Myocyte (in vitro differentiated cells): ENCODE measurements at places on chromosomes 1 and 21.

- DNase-seq: no peak
Observed at GRCh38 chr1:53257454-53258081, 19.2 kb upstream of the MAGOH start.

GRCh38 chr1:194374649-194375048 lies 1188.2 kb upstream of the B3GALT2 start:
- DNase-seq: no peak

DNA sequence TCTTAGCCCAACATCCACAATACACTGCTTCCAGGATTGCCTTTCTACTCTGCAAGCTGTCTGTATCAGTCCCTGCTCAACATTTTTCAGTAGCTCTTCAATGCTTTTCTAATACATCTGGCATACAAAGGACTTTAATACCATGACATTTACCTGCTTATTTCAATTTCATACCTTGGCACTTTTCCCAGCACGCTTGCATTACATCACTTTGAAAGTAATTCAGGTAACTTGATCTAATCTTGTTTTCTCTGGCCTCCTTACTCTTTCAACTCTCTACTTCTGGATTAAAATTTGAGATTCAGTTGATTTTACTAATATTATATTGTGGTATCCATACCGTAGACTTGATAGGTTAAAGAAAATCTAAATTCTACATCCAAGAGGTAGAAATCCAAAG lies 103.0 kb downstream of the PTGS2 start:
- no peak for DNase-seq

DNA sequence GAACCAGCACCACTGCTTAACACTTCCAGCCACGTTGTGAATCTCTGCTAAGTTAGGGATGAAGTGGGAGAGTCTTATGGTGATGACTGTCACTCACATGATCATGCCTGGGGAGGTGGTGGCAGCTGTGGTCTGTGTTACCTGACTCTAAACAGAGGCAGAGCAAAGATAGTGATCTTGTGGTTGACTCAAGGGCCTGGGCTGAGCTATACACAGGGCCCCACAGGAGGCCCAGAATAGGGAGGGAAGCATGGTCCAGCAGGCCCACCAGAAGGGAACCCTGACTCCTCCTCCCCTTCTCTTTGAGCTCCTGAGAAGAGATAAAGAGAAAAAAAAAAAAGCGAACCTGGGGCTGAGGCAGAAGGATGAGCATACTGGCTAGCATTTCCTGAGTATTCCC lies 55.0 kb downstream of the PLXNA2 start:
- peak; percentile 71 for DNase-seq

- DNase-seq: no peak
Observed at GRCh38 chr1:156638189-156638985, 3.5 kb upstream of the BCAN start.

DNA sequence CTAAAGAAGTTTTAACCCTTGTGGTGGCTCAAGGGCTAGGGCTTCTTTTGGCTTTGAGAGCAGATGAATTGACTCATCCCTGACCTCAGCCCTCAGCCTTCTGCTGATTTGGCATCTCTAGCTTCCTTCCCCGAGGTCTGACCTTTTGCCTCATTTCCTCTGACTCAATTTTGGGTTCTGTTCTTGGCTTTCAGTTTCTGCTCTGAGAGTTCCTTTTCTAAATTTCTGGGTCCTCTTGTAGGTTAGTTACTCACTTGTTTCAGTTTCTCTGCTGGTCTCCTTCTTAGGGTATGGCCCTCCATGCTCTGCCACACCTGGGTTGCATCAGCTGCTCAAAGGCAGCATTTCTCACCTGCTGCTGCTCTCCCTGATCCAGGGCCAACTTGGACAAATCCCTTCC lies 19.4 kb downstream of the PDE4B start:
- peak; percentile 81 for DNase-seq

DNA sequence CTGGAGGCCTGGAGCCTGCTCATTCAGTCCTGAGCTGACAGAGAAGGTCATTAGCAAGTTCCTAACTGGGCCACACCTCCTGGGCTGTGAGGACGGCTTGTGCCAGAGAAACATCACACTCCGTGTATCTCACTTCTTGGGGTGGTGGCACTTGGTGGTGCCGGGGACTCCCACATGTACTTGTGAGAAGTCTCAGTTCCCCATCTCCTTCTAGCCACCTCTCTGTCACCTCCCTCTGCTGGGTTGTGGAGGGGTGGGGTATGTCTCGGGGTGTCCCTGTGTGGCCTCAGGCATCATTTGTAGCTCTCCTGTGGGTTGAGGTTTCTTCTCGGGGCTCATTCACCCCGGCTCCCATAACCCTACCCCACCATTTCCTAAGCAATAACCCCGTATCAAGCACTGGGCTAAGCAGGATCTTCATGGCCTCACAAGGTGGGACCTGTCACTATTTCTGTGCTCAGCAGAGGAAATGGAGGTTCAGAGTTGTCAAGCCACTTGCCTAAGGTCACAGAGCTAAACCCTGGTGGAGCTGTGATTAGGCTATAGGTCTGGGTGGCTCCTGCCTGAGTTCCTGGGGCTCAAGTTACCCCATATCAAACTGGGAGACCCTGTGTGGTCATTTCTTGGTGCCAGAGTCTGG lies 62.5 kb downstream of the UBIAD1 start:
- no peak for DNase-seq

DNA sequence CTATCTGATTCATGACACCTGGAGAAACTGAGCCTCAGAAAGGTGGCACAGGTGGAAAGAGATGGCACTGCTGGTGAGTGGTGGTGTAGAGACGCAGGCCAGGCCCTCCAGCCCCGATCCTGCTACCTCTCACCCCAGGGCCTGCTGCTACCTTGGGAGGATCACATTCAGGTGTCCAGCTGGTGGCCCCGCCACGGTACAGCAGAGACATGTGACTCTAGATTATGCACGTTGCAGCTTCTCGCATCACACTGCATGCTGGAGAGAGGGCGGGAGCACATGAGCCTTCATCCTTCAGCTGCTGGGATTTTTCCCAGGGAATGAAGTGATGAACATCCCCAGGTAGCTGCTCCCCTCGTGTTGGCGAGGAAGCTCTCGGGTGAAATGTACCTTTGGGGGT lies 32.9 kb downstream of the KAZN start:
- DNase-seq: no peak

GRCh38 chr1:21946836-21947587 lies 9.9 kb upstream of the HSPG2 start:
- no peak for DNase-seq

DNA sequence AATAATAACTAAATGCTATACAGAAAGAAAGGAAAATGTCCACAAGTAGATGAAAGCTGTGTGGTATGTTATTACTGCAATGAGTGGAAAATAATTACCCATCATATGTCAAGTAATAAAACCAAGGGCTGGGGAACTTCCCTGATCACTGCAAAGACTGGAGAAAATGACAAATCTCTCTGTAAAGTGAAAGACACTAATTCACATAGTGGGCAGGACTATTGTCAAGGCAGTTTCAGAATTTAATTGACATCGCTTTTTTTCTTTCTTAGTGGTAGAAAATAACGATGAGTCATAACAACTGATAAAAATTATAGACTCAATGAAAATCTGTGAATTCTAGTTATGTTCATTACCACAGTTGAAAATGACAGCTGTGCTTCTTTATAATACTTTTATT lies 153.7 kb upstream of the ST6GALNAC5 start:
- DNase-seq: no peak

GRCh38 chr1:160366731-160367515 lies at the start of gene NHLH1:
NHLH1 (plus strand) TSS chr1:160367071; CDS start chr1:160370732, 3,661 bp downstream.
- DNase-seq: no peak

DNA sequence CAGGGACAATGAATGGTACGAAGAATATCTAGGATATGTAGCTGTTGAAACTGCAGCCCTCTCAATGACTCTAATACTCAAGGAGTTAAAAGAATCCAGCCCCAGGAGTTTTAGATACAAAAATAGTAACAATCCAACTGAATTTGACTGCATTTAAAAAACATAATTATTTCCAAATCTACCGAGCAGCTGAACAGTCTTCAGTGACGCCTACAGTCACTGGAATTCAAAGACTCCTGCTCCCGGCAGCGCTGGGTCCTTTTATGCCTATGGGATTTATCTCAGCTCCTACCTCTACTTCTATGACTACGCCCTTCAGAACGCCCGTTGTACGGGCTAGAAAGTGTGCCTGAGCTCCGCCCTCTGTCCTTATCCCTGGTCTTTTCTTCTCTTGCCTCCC lies 55.7 kb downstream of the WARS2 start:
- no peak for DNase-seq
